Activated T-helper 9 cell treated with anti-CD3 and anti-CD28 coated beads, Interleukin-2, amount 50 U/mL, for 16 hours (primary cell): ENCODE measurements at places on chromosomes 7 and 10.

GRCh38 chr10:8830876-8831275 lies 776.4 kb downstream of the GATA3 start:
- no peak for DNase-seq

- no peak for DNase-seq
Observed at GRCh38 chr7:3518546-3518945, 217.5 kb downstream of the SDK1 start.

GRCh38 chr7:91892821-91893340 lies 12.4 kb upstream of the MTERF1 start:
- no peak for DNase-seq

GRCh38 chr10:72250666-72251065 lies 23.1 kb upstream of the DDIT4 start:
- no peak for DNase-seq

DNA sequence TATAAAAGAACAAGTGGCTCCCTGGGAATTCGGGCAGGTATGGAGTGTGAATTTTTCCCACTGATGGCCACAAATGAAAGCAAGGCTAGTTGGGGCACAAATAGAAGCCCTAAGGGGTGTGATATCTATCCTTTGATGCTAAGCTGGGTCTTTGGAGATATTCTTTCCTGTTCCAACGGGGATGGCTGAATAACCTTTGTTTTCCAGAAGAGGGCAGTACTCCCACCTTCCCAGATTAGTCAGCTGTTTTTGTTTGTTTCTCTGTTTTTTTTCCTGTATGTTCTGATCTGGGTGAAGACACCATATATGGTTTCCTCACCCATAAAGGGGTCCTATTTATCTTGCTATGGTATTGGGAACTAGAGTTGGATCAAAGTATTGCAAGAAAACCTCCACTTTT lies 947.7 kb upstream of the SORCS1 start:
- DNase-seq = no peak

- peak; percentile 65 for DNase-seq
Observed at GRCh38 chr10:30434273-30435072, 489 bp downstream of the MAP3K8 start.

DNA sequence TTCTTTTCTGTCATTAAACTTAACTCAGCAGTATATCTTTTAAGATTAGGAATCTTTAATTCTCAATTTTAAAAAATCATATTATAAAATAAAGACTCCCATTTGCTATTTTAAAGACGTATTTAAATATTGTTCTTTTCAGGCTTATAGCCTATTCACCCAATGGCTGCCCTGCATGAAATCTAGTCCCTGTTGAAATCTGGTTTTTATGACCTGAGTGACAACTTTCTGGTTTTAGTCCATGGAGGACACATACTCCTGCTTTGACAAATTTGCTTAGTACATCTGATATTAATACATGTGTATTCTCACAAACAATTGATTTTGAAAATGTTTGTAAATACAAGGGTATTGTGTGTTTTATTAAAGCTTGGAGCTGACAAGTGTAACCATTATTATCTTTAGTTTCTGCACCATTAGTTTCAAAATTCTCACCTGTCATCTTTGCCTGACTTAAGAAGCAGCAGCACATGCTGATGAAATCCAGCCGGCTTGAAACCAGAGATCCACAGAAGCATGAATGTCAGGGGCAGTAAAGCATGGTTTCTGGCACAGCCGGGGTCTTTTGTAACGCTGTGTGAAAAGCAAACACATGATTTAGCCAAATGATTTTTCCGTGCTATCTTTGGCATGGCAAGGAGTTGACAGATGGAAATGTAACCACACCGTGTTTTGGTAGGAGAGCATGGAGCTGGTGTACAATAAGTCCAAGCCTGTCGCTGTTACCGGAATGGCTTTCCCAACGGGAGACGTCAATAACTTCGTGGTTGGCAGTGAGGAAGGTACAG lies 262.8 kb downstream of the DYNC1I1 start:
- no peak for DNase-seq

DNA sequence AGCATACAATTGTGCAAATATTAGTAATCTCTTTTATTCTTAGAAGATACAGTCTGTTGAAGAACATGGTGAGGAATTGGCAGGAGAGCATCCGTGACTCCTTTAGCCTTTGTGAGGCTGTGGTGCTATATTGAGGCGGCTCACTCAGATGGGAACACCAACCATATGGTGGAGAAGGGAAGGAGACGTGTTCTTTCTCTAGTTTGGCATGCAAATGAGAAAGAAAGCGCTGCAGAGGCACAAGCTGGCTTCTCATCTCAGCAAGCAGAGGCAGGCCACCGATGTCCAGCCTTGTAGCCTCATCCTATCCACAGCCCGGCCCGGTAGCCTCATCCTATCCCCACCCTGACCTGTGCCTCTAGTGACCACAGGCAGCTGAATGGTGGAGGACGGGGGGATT lies 288.3 kb downstream of the CAMK1D start:
- DNase-seq = no peak

DNA sequence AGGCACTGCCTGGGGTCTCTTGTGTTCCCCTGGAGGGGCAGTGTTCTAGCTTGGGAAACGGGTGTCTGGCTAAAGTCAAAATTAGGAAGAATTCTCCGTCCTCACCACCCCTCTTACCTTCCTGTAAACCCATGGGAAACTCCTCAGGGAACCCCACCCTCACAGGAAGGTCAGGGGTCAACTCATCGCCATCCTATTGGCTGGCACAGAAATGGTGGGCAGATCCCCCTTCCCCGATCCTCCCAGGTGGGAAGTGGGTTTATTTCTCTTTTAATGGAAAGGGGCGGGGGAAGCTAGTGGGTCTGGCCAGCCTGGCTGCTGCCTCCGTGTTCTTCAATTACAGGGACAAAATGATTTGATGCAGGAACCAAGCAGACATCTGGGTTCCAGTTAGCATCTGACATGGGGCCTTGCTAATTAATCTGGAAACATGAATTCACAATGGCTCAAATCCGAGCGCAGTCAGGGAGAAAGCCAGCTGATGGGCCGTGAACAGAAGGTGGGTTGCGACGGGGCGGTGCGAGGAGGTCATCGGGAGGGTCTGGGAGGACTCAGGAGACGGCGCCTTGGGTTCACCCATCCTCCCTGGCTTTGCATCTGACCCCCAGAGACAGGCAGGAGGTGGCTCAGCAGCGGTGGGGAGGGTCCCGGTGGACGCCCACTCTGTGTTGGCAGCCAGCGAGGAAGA lies 66.6 kb downstream of the SLIT1 start:
- DNase-seq = no peak

DNA sequence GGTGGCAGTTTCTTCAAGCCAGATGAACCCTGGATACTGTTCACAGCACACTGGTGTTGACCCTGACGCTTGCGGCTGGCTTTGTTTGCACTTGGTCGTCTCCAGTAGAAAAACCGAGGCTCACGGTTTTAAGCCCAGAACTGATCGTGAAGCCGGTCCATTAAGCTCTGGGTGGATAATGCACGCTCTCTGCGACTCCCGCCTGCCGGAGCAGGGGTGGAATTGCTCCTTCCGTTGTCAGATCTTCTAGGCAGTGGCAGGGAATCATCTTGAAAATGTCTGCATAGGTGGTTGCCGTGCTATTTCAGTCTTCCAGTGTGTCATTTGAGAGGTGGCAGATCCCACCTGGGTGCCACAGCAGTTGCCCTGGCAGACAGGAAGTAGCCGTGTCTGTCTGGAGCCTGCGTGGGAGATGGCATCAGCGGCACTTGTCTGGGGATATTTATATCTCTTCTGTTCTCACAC lies 35.9 kb upstream of the AP5Z1 start:
- peak; percentile 14 for DNase-seq

DNA sequence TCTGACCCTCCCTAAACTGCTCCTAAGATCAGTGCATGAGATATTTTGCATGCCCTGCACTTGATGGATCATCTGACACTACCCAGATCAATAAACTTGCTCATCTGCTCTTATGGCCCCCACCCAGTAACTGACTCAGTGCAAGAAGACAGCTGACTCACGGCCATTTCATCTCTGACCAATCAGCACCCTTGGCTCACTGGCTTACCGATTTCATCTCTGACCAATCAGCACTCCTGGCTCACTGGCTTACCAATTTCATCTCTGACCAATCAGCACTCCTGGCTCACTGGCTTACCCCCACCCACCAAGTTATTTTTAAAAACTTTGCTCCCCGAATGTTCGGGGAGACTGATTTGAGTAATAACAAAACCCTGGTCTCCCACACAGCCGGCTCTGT lies 37.2 kb upstream of the OPTN start:
- DNase-seq = no peak

DNA sequence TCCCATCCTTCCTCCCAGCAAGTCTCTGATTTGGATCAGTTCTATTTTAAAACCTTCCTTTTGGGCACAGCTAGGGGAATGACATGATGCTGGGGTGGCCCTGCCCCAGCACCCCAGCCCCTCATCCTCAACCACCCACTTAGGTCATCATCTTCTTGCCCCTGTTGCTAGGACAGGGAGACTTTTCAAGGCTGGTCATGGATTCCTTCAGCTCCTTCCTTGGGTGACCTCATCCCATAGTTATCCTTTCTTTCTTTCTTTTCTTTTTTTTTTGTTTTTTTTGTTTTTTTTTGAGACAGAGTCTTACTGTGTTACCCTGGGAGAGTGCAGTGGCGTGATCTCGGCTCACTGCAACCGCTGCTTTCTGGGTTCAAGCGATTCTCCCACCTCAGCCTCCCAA lies 127.2 kb downstream of the WDFY4 start:
- no peak for DNase-seq

DNA sequence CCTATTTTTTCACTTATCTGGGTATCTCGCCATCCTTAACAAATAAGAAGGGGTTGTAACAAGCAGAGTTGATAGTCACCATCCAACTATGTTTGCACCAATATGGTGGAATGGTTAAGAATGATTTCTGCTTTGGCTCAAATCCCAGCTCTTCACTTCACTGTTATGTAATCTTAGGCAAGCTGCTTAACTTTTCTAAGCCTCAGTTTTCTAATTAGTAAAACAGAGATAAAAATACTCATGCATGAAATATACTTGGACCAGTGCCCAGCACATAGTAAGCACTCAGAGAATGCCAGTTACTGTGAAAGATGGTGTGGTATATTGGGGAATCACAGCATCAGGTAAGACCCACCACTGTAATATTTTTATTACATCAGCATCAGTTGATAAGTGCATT lies 33.6 kb downstream of the ABCB1 start:
- DNase-seq = no peak

DNA sequence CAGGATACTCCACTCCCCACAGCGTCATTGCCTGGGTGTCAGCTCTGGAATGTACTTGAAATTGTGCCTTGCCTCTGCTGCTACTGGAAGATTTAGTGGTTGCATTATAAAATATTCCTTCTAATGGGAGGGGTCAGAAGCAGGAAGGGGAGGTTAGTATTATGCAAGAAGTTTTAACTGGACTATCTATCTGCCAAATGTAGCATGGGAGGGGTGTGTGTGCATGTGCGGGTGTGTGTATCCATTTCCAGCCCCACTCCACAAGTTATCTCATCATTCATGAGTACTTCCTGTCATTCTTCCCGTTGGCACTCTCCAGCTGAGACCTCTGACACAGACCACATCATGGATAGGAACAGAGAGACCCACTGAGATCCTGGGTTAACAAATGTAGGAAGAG lies 13.4 kb downstream of the MBL2 start:
- DNase-seq = no peak

GRCh38 chr10:52030051-52030790 lies 283.9 kb upstream of the DKK1 start:
- no peak for DNase-seq

DNA sequence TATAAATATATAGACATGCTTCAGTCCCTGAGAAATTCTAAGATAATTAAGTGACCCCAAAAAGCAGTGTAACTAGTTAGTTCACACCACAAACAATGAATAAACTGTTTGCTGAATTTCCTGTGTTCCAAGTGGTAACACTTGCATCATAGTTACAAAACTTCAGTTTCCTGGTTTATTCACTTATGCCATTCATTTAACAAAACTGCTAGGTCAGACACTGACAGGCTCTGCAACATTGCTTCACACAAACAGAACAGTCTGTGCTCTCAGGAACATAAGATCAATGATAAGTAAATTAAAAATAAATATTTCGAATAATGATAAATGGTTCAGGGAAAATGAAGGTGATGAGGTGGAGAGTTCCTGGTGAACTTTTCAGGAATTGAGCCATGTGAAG lies 133.3 kb upstream of the NAMPT start:
- no peak for DNase-seq

- no peak for DNase-seq
Observed at GRCh38 chr10:21401196-21401595, 124.3 kb downstream of the SKIDA1 start.

GRCh38 chr7:37322831-37323230 lies 125.8 kb downstream of the ELMO1 start:
- DNase-seq = no peak

GRCh38 chr7:4136501-4137110 lies 545.5 kb upstream of the FOXK1 start:
- DNase-seq = no peak

DNA sequence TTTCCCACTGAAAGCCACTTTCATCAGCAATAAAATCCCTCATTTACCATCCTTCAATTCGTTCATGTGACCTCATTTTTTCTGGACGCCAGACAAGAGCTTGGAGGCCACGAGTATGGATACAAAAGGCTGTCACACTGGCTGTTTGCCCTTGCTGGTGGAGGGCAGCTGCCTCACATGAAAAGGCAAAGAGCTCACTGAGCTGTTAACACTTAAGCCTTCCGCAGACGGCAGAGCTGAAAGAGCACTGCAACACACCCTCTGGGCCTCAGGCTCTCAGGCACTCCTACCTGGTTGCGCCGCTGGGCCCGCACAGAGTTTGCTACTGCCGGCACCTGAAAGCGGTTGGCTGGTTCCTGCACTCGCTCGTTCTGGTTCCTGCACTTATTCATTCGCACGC lies 193.5 kb downstream of the CFTR start:
- no peak for DNase-seq

- DNase-seq = no peak
Observed at GRCh38 chr7:106740806-106741205, 79.8 kb upstream of the CCDC71L start.

DNA sequence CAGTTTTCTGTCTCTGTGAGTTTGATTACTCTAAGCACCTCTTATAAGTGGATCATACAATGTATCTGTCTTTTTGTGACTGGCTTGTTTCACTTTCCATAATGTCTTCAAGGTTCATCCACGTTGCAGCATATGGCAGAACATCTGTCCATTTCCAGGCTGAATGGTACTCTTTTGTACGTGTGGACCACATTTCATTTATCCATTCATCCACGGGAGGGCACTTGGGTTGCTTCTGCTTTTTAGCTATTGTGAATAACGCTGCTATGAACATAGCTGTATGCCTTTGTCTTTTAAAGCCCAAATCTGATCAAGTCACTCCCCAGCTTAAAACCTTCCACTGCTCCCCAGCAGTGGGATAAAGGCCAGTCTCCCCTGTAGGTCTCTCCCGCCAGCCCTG lies 31.5 kb downstream of the EGFR start:
- DNase-seq = no peak
